NCI-H1417 (cell line): ENCODE measurements at places on chromosomes 2 and 18.

DNA sequence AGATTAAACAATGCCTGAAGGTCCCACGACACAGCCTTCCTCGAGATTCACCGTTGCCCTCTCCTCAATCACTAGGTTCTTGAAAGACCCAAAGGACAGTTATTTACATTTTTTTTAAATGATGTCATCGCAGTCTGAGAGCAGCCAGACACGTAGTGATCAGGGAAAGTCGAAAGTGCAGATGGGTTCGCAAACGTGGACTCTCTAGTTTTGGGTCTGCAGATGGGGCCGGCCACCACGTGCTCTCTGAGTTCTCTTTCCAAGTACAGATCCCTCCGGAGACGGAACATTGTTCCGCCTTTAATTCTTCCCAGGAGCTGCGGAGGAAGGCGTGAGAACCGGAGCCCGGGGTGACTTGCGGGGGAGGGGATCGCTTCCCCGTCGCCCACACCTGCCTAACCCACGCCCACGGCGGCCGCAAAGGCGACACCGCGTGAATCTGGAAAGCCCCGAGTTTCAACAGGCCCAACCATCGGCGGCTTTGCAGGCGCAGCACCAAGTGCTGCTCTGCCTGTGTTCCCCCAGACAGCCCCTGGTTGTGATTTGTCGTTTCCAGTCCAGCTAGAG is 54.3 kb downstream of the PKDCC start:
- peak; percentile 78 for DNase-seq

- DNase-seq, result no peak
These were observed 239.5 kb downstream of the MYCN start for GRCh38 chr2:16179701-16180416.

DNA sequence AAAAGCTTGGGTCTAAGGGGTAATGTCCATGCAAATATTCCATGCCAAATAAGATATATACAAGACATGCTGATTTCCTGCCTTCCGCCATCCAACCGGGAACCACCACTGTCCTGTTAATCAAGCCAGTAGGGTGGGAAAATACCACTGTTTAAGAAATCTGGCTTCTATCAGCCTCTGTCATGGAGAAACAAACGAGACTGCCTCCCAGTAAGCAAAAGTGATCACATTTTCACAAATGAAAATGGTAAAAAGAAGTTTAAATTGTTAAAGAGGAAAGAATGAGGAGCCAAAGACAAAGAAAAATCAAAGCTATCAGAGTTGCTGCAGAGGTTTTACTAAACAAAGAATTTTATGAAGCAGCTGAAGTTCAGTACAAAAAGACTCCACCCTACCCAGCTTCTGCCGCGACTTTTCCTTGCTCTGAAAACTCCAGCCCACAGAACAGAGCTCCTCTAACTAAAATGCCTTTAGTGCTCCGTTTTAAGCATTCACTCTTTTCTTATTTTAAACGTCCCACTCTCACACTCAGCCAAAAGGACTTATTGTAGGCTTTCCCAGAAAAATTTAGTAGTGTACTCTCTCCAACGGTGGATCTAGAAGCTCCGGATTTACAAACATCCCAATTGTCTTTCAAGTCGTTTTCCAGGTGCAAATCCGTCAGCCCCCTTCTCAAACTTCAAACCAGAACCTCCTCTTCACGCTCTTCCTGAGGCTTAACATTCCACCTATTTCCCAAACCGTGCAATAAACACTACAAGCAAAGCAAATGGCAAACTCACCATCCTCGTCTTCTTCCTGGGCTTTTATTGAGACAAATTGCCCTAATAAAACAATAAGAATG is 613 bp downstream of the COL5A2 start:
- no peak for DNase-seq

- DNase-seq, result no peak
These were observed 15.1 kb upstream of the SOX11 start for GRCh38 chr2:5677133-5677532.

DNA sequence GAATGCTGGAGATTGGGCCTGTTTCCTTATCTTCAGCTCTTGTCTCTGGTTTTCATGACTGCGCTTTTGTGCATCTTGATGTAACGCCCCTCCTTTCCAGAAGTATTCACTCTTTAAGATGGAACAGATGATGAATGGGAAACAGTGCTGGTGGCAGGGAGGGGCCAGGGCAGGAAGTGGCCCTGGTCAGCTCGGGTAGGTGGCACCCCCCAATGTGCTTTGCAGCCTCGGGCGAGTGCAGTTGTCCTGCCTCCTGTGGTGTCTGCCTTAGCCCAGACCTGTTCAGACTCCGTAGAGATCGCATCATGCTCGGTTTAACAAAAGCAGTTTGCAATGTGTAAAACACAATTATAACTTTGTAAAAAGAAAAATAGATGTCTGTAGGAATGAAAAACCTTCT is 17.0 kb upstream of the MGAT4A start:
- no peak for DNase-seq

- peak; percentile 72 for DNase-seq
These were observed 612 bp downstream of the DIPK1C start for GRCh38 chr18:74456349-74457042.

DNA sequence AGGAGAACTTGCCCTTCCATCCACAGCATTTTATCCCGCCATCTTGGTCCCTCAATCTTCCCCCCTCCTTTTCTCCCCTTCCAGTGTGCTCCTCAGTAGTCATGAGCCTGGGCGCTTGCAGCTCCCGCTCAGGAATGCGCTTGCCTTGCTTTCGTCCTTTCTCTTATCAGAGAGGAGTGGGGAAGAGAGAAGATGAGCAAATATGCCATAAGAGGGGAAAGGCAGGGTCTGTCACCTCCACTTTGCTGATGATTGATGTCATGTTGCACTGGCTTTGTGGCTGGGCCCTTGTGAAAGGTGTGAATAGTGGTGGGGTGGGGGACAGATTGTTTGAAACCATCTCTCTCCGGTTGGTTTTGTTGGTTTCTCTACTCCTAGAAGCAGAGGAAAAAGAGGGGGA is 569.3 kb downstream of the TNS1 start:
- no peak for DNase-seq

DNA sequence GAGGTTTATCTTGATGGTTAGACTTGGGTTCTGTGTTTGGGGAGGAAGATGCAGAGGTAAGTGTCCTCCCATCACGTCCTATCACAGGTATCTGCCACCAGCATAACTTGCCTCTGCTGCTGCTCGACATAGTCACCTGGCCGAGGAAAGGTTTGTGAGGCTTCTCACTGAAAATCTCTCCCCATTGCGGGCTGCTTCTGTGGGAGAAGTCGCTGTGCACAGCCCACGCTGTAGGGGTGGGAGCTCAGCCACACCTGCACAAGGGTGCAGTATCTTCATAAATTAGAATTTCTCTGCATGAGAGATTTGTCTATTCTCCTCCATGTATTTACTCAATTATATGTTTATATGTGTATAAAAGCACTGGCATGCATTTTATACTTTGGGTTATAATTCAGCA is 415.7 kb upstream of the MYT1L start:
- DNase-seq, result no peak

GRCh38 chr2:99181624-99182000 is 628 bp downstream of the MRPL30 start:
- DNase-seq, result no peak

- DNase-seq, result no peak
These were observed 73.4 kb upstream of the CHAC2 start for GRCh38 chr2:53694096-53694771.

DNA sequence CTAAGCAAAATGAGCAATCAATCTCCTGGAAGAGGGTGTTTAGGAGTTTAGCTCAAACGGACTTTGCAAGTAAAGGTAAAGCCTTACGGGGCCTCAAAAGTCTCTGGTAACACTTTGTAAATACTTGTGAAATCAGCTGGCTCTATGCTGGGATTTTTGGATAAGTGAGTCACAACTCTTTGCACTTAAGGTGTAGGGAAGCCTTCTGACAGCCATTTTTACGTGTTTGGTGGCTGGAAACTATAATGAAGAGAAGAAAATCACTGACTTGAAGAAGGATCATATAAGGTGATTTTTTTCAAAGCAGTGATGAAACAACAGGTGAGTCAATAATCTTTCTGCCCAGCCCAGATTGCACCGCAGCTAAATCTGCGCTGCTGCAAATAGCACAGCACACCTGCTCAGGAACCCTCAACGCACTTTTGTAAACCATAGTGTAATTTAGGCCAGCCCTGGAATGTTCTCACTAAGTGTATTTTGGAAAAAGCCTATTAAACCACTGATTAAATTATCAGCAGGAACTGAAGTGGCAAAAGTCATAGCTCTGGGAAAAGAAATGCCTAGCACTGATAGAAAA is 218.8 kb downstream of the AGPS start:
- DNase-seq, result peak; percentile 35

- DNase-seq, result no peak
These were observed 334.2 kb upstream of the NETO1 start for GRCh38 chr18:73201940-73202339.

GRCh38 chr2:221518201-221518934 is 53.7 kb downstream of the EPHA4 start:
- no peak for DNase-seq

- no peak for DNase-seq
These were observed 54.1 kb downstream of the TAF1B start for GRCh38 chr2:9897331-9897737.

GRCh38 chr2:238916875-238917590 is 69.1 kb downstream of the TWIST2 start:
- no peak for DNase-seq

- no peak for DNase-seq
These were observed 220.3 kb downstream of the ANAPC1 start for GRCh38 chr2:111663471-111664274.

- no peak for DNase-seq
These were observed 107.2 kb upstream of the ZNF236 start for GRCh38 chr18:76715012-76715610.

DNA sequence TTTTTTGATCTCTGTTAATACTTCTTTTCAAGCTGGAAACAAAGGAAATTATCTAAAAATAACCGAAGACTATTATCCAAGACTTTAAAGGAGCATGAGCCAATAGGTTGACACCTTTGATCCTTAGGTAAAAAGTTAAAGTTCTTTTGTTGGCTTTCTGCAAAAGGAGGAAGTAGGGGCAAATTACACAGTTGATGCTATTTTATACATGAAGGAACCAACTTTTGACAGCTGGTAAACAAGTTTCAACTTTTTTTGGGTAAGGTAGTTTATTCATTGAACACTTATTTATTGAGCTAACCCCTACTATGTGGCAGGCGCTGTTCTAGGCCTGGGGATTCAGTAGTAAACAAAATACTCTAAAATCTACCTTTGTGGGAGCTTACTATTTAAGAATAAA is 66.6 kb upstream of the ZEB2 start:
- no peak for DNase-seq

- DNase-seq, result peak; percentile 42
These were observed 35.8 kb upstream of the AFF3 start for GRCh38 chr2:100178085-100178788.

GRCh38 chr18:75421656-75422055 is 5.8 kb downstream of the SMIM21 start:
- DNase-seq, result no peak

- DNase-seq, result no peak
These were observed 150.0 kb upstream of the AGAP1 start for GRCh38 chr2:235343869-235344268.

- no peak for DNase-seq
These were observed 785.5 kb upstream of the RAB6C start for GRCh38 chr2:129193961-129194360.

GRCh38 chr2:238925816-238926521 is 78.1 kb downstream of the TWIST2 start:
- no peak for DNase-seq
